ENCODE measurements at places on chromosomes 4 and X. TPM values are rescaled to one million over a fixed set of nuclear protein-coding genes. Genes with fewer than 3 reads are reported as not detected.

GRCh38 chr4:102439812-102440211 lies 61.3 kb upstream of the NFKB1 start:
- no peak for DNase-seq

- DNase-seq = no peak
Observed at GRCh38 chr4:96835991-96836390, 996.1 kb downstream of the PDHA2 start.

- DNase-seq = no peak
Observed at GRCh38 chrX:115226929-115227328, 7.0 kb downstream of the LRCH2 start.

GRCh38 chr4:178427663-178428062 lies 985.4 kb upstream of the AGA start:
- DNase-seq = no peak

- no peak for DNase-seq
Observed at GRCh38 chrX:135951291-135951690, 22.5 kb downstream of the MMGT1 start.

GRCh38 chr4:122577808-122578781 lies 42.8 kb downstream of the IL21 start:
- DNase-seq = peak; percentile 88

DNA sequence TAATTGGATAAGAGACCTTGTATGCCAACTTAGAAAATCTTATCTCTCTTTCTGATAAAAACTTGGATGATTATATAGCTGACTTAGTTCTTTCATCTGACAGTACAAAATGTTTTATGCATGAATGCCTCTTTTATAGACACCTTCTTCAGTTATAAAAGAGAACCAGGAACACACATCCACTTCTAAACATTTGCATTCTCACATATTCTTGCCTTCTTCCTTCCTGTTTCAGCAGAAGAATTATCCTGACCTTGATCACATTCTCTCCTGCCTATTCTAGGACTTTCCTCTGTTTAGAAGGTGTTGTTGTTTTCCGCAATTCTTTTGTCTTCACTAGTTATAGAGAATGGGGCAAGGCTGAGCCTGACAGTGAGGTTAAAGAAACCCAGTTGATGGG lies 80.9 kb downstream of the LARP7 start:
- DNase-seq = no peak

- DNase-seq = peak; percentile 29
Observed at GRCh38 chr4:140884431-140885058, 128.4 kb upstream of the TBC1D9 start.

DNA sequence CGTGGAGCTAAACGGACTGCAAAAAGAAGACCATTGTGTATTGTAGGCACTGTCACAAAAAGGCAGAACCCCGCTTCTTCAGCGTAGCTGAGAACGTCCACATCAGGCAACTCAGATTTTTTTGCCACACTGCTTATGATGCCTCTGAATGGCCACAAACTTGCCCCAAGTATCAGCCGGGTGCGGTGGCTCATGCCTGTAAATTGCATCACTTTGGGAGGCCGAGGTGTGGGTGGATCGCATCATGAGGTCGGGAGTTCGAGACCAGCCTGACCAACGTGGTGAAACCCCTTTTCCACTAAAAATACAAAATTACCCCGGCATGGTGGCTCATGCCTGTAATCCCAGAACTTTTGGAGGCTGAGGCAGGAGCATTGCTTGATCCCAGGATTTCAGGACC lies 14.9 kb upstream of the IL3RA start:
- DNase-seq = no peak

GRCh38 chrX:74405973-74406489 lies 15.3 kb upstream of the SLC16A2 start:
- no peak for DNase-seq

GRCh38 chr4:5863461-5864113 lies 29.3 kb downstream of the CRMP1 start:
- DNase-seq = peak; percentile 76

GRCh38 chr4:126529997-126530396 lies 1102.8 kb upstream of the INTU start:
- no peak for DNase-seq

- DNase-seq = no peak
Observed at GRCh38 chr4:156931267-156931666, 40.3 kb downstream of the PDGFC start.

GRCh38 chrX:53323196-53323595 lies 41.8 kb upstream of the IQSEC2 start:
- no peak for DNase-seq

DNA sequence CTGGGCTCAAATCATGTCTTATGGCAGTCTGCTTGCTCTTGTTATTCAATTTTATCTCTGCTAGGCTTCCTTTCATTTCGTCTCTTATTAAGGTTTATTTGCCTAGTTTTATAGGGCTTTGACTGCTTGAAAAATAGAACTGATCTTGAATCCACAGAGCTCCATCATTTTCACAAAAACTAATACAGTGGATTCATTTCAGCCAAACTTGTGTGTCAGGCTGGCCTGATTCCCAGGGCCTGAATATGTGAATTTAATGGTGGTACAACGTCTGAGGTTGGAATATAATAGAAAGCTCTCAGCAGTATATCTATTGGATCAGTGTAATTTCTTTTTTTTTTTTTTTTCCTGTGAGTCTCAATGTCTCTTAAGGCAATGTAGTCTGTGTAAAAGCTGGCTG lies 123.3 kb downstream of the POU4F2 start:
- no peak for DNase-seq

Gene KLB
- total RNA-seq = not detected

Gene POU4F2
- total RNA-seq = not detected

Gene GPRIN3
- total RNA-seq = 8.6 TPM

Gene NLGN3
- total RNA-seq = 0.81 TPM

Gene NEXMIF
- 1.2 TPM for total RNA-seq

Gene RHOXF2
- not detected for total RNA-seq

Gene BTK
- 0.38 TPM for total RNA-seq

Gene FGD1
- 0.38 TPM for total RNA-seq

Gene FHIP1A
- total RNA-seq = 0.17 TPM

Data from activated naive CD4-positive, alpha-beta T cell treated with anti-CD3 and anti-CD28 coated beads for 36 hours (primary cell).